Daoy (cell line): ENCODE measurements at places on chromosomes 6 and 20.
A peak's percentile ranks its signal among the peaks of the same experiment; 100 is the strongest.

DNA sequence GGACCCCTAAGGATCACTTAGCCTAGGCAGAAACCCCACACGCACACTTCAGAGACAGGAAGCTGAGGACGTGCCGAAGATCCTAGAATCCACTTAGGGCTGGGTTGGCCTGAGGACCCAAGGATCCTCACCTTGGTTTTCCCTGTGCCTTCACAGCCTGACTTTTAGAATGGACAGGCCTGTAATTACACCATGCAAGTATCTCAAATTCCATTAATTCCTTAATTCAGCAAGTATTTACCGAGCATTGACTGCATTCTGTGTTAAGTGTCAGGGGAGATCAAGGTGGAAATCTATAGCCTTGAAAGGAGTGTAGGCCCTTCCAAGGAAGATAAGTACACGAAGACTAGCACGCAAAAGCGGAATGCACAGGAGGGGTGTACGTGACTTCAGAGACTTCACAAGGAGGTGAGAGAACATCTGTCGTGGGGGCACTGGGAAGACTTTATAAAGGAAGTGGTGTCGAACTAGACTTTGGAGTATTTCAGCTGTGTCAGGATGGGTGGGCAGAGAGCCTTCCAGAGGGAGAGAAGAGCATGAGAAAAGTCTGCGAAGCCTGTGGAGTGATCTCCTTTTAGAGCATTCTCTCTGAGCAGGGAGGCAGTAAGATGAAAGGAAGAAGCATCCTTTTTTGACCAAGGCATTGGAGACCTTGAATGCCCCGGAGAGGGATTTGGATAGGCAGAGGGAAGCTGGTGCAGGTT, 4.0 kb downstream of the DSP start:
- DNase-seq: no peak

GRCh38 chr20:49587111-49587570, 19.2 kb upstream of the PTGIS start:
- DNase-seq: no peak

- peak; percentile 92 for DNase-seq
Observed at GRCh38 chr20:47792021-47792618, 6.8 kb upstream of the SULF2 start.

DNA sequence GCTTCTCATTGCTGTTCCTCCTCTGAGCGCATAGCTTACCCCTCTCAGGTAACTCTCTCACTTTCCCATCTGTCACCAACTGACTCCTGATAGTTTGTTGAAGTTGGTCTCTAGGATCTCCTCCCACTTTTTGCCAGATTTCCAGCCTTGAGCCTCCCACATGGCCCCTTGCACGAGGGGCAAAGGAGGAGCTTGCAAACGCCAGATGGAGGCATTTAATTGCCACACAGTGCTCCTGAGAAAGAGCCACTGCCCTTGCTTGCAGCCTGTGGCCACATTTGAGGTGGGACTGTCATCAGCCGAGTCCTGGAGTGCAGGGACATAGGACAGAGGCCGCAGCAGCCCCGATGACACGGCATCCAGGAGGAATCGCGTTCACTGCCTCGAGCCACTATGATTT, 348.7 kb downstream of the SMOC2 start:
- DNase-seq: no peak

- DNase-seq: no peak
Observed at GRCh38 chr6:118396969-118397368, 151.1 kb upstream of the PLN start.

DNA sequence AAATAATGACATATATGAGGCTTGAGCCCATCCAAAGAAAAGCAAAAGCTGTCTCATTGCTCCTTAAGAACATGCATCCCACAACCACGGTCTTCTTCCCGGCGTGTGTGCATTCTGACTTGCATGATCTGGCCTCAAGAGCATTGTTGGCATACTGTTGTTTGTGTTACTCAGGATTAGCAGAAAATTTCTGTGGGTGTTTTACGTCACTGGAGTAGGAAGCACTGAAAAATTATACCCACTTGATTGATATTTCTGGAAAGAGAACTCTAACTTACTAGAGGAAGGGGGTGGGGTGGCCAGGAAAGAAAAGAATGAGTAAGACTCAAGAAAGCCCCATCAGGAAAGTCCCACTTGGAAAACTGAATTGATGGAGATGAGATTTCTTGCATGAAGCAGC, 326.2 kb upstream of the PRDM1 start:
- peak; percentile 71 for DNase-seq

DNA sequence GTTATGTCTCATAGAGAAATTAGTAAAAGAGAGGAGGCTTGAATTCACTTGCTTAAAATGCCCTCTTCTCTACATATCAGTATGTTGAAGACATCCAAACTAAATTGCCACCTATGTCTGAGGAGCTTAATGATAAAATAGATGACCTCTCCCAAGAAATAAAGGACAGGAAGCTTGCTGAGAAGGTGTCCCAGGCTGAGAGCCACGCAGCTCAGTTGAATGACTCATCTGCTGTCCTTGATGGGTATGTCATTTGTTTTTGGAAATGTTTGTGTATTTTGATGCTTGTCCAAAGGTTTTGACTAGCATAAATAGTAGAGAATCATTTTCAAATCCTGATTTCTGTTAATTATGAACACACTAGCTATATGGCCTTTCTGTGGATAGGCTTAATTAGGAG, 307.7 kb downstream of the ARHGAP18 start:
- peak; percentile 10 for DNase-seq

GRCh38 chr20:37337208-37337991, 8.5 kb upstream of the SRC start:
- no peak for DNase-seq

DNA sequence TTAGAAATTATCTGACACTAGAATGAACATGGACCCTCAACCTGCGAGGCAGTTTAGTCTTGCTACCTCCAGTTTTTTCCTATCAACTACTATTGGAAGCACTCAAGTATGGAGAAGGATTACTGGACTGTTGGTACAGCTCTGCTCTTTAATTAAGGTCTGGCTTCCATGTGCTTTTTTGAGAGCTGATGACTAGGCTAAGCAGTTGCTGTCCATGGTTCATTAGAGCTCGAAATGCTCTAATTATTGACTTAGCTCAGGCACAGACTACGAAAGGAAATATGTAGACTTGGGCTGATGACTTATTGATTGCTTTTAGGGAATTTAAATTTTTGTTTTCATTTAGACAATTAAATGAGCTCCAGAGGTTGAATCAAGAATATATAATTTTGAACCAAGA, 1281.6 kb downstream of the HACE1 start:
- DNase-seq: no peak

DNA sequence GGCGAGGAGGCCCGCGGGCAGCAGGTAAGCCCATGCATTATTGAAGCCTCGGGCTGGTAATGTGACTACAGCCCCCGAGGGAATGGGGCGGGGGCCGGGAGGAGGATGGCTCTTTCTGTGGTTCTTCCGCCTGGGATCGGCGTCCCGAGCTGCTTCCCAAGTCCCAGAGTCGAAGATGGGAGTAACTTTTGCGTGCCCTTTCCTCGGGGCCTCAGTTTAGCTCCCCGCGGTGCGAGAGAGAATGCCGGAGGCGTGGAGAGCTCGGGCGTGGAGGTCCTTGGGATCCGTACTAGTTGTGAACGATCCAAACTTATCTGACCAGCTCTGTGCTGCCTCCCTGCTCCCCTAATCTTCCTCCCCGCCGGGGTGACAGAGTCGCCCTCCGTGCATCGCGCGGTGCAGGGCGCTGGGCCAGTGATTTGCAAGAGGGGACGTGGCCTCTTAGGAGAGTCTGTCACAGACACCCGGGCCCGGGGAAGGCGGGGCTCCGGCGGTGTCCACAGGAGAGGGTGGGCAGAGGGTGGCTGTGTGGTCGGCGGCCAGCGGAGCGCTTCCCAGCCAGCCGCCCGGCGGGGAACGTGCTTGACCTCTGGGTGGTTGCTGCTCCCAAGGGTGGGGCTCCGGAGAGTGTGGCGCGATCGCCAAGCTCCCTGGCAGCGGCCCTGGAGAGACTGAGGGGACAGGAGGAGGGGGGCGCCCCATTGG, 815 bp downstream of the UTRN start:
- peak; percentile 64 for DNase-seq

DNA sequence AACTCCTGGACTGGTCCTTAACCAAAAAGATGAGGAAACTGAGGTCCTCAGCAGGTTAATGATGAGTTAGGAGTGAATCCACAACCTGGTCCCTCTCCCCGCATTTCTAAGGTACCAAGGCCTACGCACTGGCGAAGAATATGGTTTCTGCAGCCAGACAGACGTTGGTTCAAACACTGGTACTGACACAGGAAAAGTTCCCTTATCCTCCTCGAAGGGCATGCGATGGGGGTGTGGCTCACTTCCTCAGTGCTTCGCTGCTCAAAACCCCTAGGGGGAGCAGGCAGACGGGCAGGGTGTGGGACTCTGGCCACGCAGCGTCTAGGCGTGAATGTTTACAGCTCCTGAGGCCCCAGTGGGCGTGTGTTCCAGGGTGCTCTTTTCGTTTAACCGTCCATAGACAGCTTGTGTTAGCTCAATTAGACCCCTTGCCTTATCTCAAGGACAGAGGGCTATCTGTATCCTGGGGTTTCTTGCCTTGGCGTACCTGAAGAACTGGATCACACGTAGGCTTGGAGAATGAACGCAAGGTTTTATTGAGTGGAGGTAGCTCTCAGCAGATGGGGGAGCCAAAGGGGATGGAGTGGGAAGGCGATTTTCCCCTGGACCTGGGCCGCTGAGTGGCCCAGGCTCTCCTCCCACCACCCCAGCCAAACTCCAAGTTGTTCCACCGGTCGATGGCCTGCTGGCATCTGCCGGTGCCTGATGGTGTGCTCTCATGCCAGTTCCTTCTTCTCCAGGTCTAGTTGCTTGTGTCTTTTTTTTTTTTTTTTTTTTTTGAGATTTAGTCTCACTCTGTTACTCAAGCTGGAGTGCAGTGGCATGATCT, 31.8 kb upstream of the PTPN1 start:
- peak; percentile 77 for DNase-seq

DNA sequence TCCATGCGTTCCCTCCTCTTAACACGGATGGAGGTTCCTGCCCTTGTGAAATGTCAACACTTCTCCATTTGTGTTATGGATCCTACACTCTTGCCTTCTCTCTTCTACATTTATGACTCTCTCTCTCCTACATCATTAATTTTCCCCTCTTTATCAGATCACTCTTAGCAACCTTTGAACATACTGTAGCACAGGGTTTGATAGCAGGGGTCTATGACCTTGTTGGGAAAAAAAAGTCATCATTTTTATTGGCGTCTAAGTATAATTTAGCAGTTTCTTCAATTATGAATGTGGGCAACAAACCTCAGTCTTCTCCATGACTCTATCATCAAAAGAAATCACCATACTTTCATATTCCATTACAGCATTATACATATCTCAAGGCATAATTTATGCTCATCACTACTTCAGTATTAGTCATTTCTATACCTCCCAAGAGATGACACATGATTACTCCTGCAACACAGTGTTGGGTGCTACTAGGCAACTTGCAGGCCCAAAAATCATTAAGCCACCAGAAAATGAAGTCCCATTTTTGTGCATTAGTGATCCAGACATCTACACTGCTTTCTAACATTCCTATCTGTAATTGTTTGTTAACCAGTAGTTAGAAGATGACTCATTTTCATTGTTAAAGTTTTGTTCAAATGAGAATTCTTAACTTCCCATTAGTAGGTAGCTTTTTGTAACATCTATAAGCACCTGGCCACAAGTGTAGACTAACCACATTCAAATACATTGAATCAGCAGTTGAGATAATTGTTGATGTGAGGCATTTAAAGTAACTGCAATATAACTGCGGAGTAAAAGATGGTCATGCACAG, 9.5 kb downstream of the CYP39A1 start:
- no peak for DNase-seq

- DNase-seq: no peak
Observed at GRCh38 chr6:16873698-16874097, 112.4 kb upstream of the ATXN1 start.
